Right cardiac atrium (tissue), 5 donors: ENCODE measurements at places on chromosomes 4 and X. TPM values are rescaled to one million over a fixed set of nuclear protein-coding genes. Genes with fewer than 3 reads are reported as not detected.

PPP2R2C gene
- 7.2 TPM for total RNA-seq

RIPPLY1 gene
- not detected for total RNA-seq

RHOH gene
- total RNA-seq: 1.0 TPM

RAB9A gene
- total RNA-seq: 19.6 TPM

EIF2S3 gene
- total RNA-seq: 73.8 TPM

PPP4R3C gene
- not detected for total RNA-seq

ENOPH1 gene
- total RNA-seq: 15.1 TPM

SPANXA1 gene
- not detected for total RNA-seq
